GM13976 (cell line): ENCODE measurements at places on chromosomes 12 and 14.

GRCh38 chr12:31558521-31558920 is 32.4 kb downstream of the DENND5B start:
- DNase-seq, result no peak

DNA sequence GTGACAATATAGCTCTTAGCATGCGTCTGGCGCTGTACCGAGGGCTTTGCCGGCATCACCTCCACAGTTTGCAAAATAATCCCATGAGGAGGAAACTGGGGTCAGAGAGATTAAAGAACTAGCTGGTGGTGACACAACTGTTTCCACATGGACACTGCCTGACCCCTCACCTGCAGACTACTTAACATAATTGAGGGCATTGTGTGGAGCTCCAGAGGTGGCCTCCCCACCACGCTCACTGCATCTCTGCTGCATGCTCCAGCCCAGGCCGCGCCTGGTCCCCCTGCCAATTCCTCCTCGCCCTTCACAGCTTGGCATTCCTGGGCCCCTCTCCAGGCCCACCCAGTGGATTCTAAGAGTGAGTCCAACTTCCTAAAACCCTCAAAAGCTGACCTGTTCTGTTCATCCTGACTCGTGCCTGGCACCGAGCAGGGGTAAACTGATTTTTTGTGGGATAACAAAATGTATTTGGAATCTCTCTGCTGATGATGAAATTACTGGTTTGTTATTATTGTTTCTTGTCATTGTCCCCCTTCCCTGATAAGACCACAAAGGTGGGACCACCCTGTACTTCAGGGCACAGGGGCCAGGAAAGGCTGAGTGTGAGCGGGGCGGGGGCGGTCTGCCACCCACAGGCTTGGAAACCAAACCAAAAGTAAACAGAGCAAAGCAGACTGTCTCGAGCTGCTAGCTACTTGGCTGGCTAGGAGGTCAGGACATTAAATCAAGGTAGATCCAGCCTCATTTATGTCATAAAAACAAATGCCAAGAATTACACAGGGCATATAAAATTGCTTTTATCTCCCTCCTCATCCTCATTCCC is 40.6 kb downstream of the CHGA start:
- DNase-seq, result no peak

DNA sequence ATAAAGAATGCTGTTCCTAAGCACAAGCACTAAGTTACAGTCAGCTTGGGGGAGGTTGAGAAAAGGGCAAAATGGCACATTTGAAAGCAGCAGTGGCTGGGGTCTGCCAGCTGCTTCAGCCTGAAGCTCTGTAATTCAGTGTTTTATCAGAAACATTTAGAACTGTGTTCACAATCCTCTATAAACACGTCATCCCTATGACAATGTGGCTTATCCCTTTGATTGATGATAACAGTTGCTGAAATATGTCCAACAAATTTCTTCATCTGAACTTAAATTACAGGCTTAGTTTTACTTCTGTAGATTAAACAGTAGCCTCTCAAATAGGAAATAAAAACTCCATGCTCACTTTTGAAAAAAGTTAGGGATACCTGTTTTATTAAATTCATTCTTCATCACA is 108.8 kb downstream of the VEZT start:
- no peak for DNase-seq

- DNase-seq, result no peak
Measured at GRCh38 chr12:130952171-130952954, 1.3 kb upstream of the ADGRD1 start.

- no peak for DNase-seq
Measured at GRCh38 chr12:53495903-53496751, 3.1 kb downstream of the MAP3K12 start.
